ENCODE measurements at places on chromosomes 13 and 19. TPM values are rescaled to one million over a fixed set of nuclear protein-coding genes. Genes with fewer than 3 reads are reported as not detected.

DNA sequence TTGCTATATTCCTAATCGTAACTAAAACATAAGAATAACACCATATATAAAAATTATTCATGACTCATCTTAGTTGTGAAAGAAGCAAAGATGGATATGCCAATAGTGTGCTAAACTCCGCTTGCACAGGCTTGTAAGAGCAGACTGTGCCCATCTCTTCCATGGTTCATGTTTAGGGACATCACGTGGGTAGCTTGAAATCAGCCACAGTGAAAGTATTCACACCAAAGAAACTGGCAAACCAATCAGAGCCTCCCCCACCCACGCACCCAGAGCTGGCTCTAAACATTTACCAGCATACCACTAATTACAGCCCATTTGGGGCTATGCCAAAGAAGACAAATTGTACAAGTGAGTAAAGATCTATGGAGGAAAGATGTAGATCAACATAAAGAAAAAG, 147.5 kb downstream of the DIAPH3 start:
- no peak for DNase-seq

- no peak for DNase-seq
Observed at GRCh38 chr13:37595162-37595561, 3.4 kb downstream of the POSTN start.

DNA sequence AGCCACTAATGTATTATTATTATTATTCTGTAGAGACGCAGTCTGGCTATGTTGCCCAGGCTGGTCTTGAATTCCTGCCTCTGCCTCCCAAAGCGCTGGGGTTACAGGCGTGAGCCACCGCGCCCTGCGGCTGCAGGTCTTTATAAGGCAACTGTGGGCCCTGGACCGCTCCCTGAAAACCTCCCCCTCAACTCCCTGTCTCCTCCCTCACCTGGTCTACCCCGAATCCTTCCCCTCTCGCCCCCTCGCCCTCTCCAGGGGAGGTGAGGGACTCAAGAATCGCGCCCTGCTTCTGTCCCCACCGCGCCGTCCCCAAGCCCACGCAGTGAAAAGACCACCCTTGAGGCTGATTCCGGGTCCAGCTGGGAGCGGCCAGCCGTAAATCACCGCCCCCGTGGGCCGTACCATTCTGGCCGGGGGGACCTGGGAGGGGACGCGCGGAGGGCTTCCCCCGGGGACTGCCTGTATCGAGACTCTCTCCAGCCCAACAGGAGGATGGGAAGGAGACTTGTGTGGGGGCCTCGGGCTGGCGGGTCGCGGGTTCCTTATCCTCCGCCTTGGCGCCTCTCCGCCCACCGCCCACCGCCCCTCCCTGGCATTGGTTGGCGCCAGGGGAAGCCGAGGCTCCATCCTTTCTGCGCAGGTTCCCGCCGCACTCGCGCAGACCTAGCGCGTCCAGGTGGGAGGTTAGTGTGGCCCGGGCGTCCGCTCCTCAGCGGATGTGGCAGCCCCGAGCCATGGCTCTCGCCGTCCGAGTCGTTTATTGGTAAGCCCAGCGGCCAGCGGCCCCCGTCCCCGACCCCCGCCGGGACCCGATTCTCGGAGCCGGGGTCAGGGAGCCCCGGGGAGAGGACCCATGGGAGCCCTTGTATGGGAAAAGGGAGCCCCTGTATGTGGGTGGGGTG, at the start of gene SELENOW:
Gene SELENOW, plus strand, starts transcription at position 655 of the 905 bp plus-strand sequence. Its CDS starts 83 bp downstream, at position 738.
- DNase-seq, result peak; percentile 84

Gene ATP8B3
- polyA plus RNA-seq, result 1.7 TPM

DNA sequence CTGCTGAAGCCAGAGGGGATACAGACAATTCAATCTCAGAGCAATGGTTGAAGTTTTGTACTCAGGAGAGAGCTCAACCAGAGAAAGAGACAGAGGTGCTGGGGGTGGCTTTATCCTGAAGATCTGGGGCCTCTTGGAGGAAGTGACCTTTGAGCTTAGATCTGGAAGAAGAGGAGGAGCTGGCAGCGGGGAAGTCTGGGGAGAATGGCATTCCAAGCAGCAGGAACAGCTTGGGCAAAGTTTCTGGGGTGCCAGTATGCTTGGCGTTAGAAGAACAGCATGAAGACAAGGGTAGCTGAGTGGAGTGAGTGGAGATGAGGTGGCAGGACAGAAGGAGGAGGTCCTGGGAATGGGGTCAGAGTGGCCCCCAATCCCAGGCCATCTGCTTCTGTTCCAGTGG, 11.3 kb downstream of the MAST3 start:
- no peak for DNase-seq

DNA sequence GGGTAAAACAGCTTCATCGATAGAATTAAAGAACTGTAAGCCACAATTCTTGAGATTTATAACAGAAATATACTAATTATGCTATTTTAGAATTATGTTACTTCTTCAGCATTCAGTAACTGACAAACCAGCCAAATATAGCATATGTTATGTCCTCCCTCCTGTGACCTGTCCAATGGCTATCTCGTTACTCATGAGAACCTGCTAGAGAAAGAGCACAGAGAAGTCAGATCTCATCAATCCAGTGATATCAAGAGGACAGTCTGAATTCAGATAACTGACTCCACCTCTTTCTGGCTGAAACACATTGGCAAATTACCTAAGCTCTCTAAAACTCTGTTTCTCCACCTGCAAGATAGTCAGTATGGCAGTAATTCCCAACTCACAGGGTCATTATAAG, 170.4 kb downstream of the FGF14 start:
- no peak for DNase-seq

DNA sequence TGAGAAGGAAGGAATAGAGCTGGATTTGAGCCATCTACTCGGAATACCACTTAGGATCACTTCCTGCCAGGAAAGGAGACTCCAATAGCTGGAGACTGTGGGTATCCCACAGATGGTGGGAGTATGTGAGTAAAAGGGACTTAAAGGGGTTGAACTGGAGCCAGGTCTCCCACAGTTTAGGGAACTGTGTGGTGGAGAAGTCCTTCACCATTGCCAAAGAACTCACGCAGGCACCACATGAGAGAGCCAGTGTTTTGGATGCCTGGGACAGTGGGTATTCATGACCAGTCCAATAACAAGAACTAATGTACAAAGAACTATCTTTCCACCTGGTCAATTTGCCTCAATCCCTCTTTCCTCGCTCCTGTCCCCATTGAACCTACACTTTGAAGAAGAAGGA, 24.4 kb upstream of the MYCBP2 start:
- no peak for DNase-seq

- DNase-seq, result peak; percentile 56
Observed at GRCh38 chr19:14165990-14166830, 29.8 kb upstream of the ASF1B start.

Gene SELENOV
- polyA plus RNA-seq, result not detected

GRCh38 chr13:45850027-45850613, 1.4 kb downstream of the SIAH3 start:
- no peak for DNase-seq

DNA sequence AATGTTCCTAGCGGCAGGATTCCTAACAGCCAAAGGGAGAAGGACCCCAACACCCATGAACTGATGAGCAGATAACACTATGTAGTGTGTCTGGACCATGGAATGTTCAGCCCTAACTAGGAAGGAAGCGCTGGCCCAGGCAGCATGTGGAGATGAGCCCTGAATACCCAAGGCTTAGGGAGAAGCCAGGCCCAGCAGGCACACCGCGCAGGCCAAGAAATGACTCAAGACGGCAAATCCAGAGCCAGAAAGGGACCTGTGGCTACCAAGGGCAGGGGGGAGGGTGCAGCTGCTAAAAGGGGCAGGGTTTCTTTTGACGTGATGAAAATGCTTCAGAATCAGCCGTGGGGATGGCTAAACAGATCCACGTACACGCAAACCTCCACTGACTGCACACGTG, 20.7 kb upstream of the TINCR start:
- DNase-seq, result no peak

DNA sequence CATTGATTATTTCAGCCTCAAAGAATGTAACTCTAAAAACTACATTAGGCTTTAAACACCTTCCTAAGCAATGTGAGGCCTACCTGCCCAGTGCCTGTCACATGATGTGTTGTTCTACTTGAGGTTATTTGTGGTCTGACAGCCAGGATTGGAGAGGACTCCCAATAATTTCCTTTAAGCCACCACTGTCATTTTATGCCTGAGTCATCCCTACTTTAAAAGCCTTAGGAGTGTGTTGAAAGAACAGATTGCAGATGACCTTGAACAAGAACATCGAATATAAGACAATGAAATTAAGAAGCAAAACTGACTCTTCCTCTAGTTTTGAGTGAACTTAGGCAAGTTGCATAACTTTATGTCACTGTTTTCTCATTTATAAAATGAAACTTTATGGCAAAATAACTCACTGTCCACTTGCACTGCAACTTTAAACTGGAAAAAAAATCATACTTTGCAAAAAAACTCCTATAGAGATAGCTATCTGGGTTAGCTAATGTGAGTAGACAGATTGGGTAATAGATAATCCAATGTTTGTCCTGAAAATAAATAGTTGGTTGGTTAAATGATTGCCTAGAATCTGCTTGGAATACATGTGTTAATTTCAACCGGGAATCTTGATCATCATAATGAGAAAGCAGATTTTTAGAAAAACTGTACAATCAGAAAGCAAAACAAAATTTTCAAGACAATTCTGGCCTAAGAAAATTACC, 361.2 kb downstream of the SUCLA2 start:
- DNase-seq, result no peak

- DNase-seq, result no peak
Observed at GRCh38 chr19:31817971-31818797, 468.9 kb upstream of the TSHZ3 start.

- peak; percentile 86 for DNase-seq
Observed at GRCh38 chr19:48872884-48873475, 759 bp downstream of the PPP1R15A start.

- DNase-seq, result no peak
Observed at GRCh38 chr13:78712831-78713230, 53.9 kb upstream of the OBI1 start.

- DNase-seq, result no peak
Observed at GRCh38 chr13:108214441-108215271, 680 bp downstream of the LIG4 start.

Gene GDF15
- polyA plus RNA-seq, result not detected

GRCh38 chr13:76846363-76846762, 39.8 kb downstream of the KCTD12 start:
- no peak for DNase-seq

GRCh38 chr13:40329781-40330485, 336.5 kb downstream of the FOXO1 start:
- DNase-seq, result no peak

Gene KLK14
- polyA plus RNA-seq, result not detected

GRCh38 chr19:791007-791566, 6.2 kb upstream of the PTBP1 start:
- DNase-seq, result no peak

Gene FGF21
- not detected for polyA plus RNA-seq

Gene PTGER1
- polyA plus RNA-seq, result not detected

- no peak for DNase-seq
Observed at GRCh38 chr19:9909251-9909650, 27.1 kb downstream of the OLFM2 start.

GRCh38 chr13:40668335-40668734, 1.9 kb upstream of the FOXO1 start:
- DNase-seq, result peak; percentile 64

GRCh38 chr13:76538004-76538403, 348.2 kb downstream of the KCTD12 start:
- DNase-seq, result no peak

GRCh38 chr13:80605716-80606115, 264.8 kb upstream of the SPRY2 start:
- DNase-seq, result no peak

DNA sequence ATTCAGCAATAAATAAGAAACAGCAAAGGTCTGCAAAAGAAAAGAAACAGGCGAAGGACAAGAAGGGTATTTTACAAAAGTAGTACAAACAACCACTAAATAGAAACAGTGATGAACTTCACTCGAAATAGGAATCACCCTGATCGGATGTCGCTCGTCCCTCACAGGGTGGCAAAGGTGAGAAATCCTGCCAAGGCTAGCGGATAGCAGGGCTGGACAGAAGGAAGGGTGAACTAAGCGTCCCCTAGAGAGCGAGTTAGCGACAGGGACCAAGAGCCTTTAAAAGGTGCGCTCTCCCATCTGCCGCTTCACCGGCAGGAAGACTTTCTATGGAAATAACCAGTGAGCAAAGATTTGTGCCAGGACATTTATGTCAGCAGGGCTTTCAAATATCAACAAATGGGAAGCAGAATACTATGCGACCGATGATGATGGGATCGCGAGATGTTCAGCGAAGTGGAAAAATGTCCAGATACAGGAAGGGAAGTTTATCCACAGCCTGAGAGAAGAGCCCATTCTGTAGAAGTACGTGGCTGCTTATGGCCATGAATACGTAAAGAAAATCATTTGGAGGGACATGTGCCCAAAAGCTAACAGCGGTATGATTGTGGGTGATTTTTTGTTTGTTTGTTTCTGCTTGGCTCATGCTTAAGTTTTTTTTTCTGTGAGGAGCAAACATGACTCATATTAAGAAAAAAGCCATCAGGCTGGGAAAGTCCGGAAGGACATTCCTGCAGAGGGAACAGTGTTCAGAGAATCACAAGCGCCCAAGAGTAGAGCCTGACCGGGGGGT, 18.9 kb downstream of the ELAVL1 start:
- no peak for DNase-seq

Gene TLE6
- polyA plus RNA-seq, result 2.3 TPM

- DNase-seq, result no peak
Observed at GRCh38 chr13:111879719-111880118, 187.2 kb upstream of the SOX1 start.

- no peak for DNase-seq
Observed at GRCh38 chr19:52010674-52011073, 2.7 kb upstream of the ZNF615 start.

DNA sequence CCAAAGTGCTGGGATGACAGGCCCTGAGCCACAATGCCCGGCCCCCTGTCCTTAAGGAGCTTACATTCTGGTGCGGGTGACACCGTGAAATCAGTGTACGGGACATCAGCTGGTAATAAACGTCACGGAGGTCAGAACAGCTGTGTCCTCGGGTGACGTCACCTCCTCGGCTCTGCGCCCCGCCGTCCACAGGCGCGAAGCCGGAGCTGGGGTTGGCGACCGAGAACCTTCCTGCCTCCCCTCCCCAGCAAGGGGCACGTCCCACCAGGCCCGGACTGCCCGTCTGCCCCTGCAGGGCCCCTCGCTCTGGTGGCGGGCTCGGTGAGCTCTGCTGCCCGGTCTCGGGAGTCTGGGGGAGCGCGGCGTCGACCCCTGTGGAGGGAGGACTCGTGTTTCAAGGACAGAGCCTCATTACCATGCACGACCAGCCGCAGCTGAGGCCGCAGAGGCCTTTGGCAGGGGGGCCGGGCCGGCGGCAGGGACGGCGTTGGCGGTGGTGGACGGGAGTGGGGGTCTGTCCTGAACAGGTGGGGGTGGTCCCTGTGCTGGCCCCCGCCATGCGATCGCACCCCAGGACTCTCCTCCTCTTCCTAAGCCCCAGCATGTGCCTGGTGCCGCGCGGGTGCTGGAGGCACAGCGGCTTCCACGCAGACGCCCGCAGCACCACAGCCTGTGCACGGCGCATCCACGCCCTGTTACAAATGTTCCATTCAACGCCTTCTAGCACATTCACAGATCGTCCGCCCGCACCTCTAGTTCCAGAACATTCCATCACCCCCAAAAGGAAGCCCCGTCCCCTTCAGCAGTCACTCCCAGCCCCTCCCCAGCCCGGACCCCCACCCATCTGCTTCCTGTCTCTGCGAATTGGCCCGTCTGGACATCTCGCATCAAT, 5.4 kb downstream of the LINGO3 start:
- DNase-seq, result peak; percentile 62

- DNase-seq, result no peak
Observed at GRCh38 chr19:46824890-46825730, 25.5 kb downstream of the AP2S1 start.

Measured in immature natural killer cell (primary cell).